Mesangial cell (primary cell): ENCODE measurements at places on chromosomes 7 and 10. TPM values are rescaled to one million over a fixed set of nuclear protein-coding genes. Genes with fewer than 3 reads are reported as not detected.

Gene TMEM229A
- total RNA-seq: not detected in 2 replicates

Gene CTAGE4
- total RNA-seq: 0.65 and 1.6 TPM in 2 replicates

Gene TAS2R4
- total RNA-seq: 0.25 TPM in 1 of 2 replicates, not detected in the other

Gene LBX1
- not detected in 2 replicates for total RNA-seq

Gene SPDYE1
- total RNA-seq: not detected in 2 replicates

Gene SDK1
- 5.9 and 9.3 TPM in 2 replicates for total RNA-seq

Gene C10orf53
- total RNA-seq: not detected in 2 replicates

Gene HOGA1
- total RNA-seq: 3.1 and 18.4 TPM in 2 replicates

Gene COL17A1
- total RNA-seq: 0.16 TPM in 1 of 2 replicates, not detected in the other

Gene SUGCT
- total RNA-seq: 5.7 and 7.2 TPM in 2 replicates

Gene TMEM106B
- total RNA-seq: 30.8 and 48.4 TPM in 2 replicates
